ENCODE measurements at places on chromosomes 7 and 10. TPM values are rescaled to one million over a fixed set of nuclear protein-coding genes. Genes with fewer than 3 reads are reported as not detected.

- no peak overlapping the region for H3K4me3 ChIP-seq
- DNase-seq, result no peak
- no peaks in the 10 kb centered on the region for H3K36me3 ChIP-seq
- H3K4me1 ChIP-seq, result no peaks in the 10 kb centered on the region
- no peak overlapping the region for H3K27ac ChIP-seq
Observed at GRCh38 chr10:130854151-130854550, 457.4 kb downstream of the TCERG1L start.

GRCh38 chr10:92265687-92266258, 25.1 kb downstream of the CPEB3 start:
- no peak overlapping the region for H3K27ac ChIP-seq
- H3K27me3 ChIP-seq, result no peaks in the 10 kb centered on the region
- no peaks in the 10 kb centered on the region for H3K36me3 ChIP-seq
- H3K4me1 ChIP-seq, result no peaks in the 10 kb centered on the region
- no peak overlapping the region for H3K4me3 ChIP-seq

The PILRA gene
- total RNA-seq, result not detected

The SLC18A3 gene
- total RNA-seq, result not detected

DNA sequence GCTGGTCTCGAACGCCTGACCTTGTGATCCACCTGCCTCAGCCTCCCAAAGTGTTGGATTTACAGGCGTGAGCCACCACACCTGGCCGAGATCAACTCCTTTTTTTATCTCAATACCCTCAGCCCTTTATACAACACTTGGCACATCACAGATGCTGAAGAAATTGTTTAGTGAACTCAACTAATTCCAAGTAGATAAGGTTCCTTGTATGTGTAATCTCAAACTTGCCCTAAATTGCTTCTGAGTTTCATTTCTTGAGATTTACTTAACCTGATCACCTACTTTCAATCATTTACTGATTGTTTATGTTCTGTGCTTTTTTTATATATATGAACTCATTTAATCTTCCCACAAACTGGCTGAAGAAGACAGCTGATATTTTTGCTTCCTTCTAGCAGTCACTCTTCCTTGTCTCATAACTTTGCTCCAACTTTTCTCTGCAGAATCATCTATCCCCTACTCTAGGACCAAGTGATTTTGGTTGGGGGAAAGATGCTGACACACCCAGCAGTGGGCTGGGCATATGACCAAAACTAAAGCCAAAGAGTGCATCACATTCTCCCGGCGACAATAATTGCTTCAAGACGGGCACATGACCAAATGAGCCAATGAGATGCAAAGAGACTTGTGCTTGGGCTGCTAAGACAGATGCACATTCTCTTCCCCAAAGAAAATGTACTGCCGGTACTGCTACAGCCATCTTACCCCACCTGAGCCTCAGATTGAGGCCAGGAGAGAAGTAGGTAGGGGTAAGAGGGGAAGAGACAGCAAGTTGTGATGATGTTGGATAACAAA, 40.3 kb upstream of the ARID5B start:
- no peaks in the 10 kb centered on the region for H3K27me3 ChIP-seq
- H3K36me3 ChIP-seq, result no peaks in the 10 kb centered on the region
- no peak overlapping the region for H3K4me3 ChIP-seq
- DNase-seq, result no peak
- no peak overlapping the region for H3K27ac ChIP-seq

- no peak overlapping the region for H3K27ac ChIP-seq
- DNase-seq, result no peak
- peaks cover 49% of the 10 kb centered on the region for H3K27me3 ChIP-seq
- no peaks in the 10 kb centered on the region for H3K4me1 ChIP-seq
Observed at GRCh38 chr10:133091316-133091715, 3.6 kb downstream of the ADGRA1 start.

DNA sequence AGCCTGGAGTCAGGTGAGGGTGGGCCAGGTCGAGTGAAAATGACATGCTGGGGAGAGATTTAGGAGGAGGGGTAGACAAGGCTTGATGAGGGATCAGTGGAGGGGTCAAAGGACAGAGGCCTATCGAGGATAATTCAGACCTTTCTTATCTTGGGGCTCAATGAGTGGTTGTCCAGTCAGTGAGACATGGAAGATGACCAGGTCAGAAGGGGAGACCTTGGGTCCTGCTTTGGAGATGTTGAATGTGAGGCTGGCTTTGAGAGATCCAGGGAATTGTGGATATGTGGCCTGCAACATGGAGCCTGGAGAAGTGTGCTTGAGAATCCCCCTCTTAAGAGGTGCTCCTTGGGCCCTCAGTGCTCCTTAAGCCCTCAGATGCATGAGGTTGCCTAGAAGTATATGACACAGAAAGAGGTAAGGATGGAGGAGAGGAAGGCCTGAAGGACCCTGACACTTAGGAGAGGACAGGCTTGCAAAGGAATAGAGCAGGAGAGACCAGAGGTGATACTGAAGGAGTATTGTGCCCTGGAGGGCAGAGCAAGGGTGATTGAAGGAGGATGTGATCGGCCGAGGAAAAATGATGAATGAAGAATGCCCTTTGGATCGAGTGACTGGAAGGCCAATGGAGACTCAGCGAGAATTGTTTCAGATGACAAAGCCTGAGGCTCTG, 129.8 kb upstream of the GPR26 start:
- no peaks in the 10 kb centered on the region for H3K36me3 ChIP-seq
- no peak overlapping the region for H3K4me3 ChIP-seq
- DNase-seq, result no peak
- H3K4me1 ChIP-seq, result no peaks in the 10 kb centered on the region
- no peaks in the 10 kb centered on the region for H3K27me3 ChIP-seq

- no peak for DNase-seq
- peaks cover 16% of the 10 kb centered on the region for H3K27me3 ChIP-seq
- no peak overlapping the region for H3K4me3 ChIP-seq
Observed at GRCh38 chr10:29878492-29878891, 180.9 kb downstream of the JCAD start.

- DNase-seq, result no peak
- peaks cover 2% of the 10 kb centered on the region for H3K36me3 ChIP-seq
- H3K27me3 ChIP-seq, result no peaks in the 10 kb centered on the region
- H3K4me3 ChIP-seq, result no peak overlapping the region
- no peak overlapping the region for H3K27ac ChIP-seq
Observed at GRCh38 chr10:92913973-92914372, 65.7 kb downstream of the EXOC6 start.

- DNase-seq, result peak; percentile 70
- H3K27me3 ChIP-seq, result no peaks in the 10 kb centered on the region
- H3K4me1 ChIP-seq, result no peaks in the 10 kb centered on the region
- H3K36me3 ChIP-seq, result peaks cover 9% of the 10 kb centered on the region
Observed at GRCh38 chr10:73209705-73210104, 37.4 kb downstream of the DNAJC9 start.

DNA sequence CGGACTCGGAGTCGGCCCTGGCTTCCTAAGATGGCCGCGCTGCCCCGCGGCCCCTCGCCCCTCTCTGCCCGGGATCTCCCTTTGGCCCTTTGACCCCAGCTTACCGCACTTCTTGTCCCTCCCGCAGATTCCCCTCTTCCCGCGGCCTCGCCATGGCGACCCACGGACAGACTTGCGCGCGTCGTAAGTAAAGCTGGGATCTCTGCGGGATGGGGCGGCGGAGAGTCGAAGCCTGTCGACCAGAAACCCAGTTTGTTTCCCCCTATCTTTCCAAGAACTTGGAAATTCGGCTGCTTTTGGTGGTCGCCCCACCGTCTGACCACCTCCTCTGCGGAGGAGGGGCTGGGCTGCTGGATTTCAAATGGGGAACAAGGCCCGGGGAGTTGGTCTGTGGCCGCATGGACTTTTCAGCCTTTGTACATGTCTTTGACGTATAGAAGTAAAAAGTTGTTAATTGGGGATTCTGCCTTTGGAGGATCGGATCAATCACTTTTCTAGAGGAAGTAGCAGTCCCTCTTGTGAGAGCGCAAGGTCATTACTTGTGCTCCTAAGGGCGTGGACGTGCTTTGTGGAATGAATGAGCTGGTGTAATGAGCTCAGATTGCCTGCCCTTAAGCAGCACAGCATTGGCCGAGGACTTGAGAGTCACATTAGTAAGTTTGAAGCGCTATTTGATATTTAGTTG, 553 bp downstream of the VDAC2 start:
- H3K4me1 ChIP-seq, result peaks cover 12% of the 10 kb centered on the region
- H3K27ac ChIP-seq, result peak overlapping the region; percentile 100

DNA sequence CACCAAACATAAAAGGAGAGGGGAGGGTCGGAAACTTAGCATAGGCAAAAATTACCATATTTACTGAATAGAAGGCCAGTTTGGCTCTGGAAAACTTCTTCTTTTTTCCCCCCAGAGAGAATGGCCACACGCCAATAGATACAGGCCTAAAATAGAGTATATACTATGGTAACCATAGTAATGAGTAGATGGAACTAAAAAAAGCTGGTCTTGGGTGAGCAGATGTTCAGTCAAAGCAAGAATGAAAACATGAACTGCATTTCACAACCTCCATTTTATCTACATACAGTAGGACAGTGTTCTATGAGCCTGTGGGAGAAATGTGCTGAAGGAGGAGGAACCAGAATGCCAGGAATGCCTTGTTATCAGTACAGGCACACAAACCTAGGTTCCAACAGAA, 141.7 kb upstream of the SEMA3A start:
- H3K4me1 ChIP-seq, result 0 out of 2 replicates have a peak, but pooled peaks cover 1% of the 10 kb centered on the region
- H3K36me3 ChIP-seq, result no peaks in the 10 kb centered on the region
- H3K27ac ChIP-seq, result no peak overlapping the region
- H3K27me3 ChIP-seq, result no peaks in the 10 kb centered on the region
- no peak overlapping the region for H3K4me3 ChIP-seq

The ELMO1 gene
- not detected for total RNA-seq

The BAIAP2L1 gene
- 2.2 TPM for total RNA-seq

- no peaks in the 10 kb centered on the region for H3K27me3 ChIP-seq
- DNase-seq, result peak; percentile 35
- peaks cover 21% of the 10 kb centered on the region for H3K4me1 ChIP-seq
- H3K27ac ChIP-seq, result no peak overlapping the region
- H3K4me3 ChIP-seq, result no peak overlapping the region
Observed at GRCh38 chr7:143931739-143932138, 3.3 kb upstream of the OR2F2 start.

DNA sequence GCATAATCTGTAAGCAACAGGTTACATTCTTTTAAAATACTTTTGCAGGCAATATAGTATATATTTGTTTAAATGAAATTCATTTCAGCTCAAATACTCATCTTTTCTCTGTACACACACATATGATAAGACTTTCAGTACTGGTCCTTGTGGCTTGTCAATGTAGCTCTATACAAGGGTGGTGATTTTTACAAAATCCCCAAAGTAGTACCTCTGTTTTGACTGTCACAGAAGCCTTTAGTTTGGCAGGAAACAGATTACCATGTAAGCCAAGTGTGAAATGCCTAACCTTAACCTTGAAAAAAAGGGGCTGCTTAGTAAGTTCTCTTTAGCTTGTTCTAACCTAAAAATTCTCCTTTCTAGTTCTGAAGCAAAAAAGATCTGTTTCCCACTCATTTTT, 87.9 kb downstream of the KCND2 start:
- H3K36me3 ChIP-seq, result no peaks in the 10 kb centered on the region
- no peak for DNase-seq
- H3K27me3 ChIP-seq, result no peaks in the 10 kb centered on the region
- H3K4me3 ChIP-seq, result no peak overlapping the region

DNA sequence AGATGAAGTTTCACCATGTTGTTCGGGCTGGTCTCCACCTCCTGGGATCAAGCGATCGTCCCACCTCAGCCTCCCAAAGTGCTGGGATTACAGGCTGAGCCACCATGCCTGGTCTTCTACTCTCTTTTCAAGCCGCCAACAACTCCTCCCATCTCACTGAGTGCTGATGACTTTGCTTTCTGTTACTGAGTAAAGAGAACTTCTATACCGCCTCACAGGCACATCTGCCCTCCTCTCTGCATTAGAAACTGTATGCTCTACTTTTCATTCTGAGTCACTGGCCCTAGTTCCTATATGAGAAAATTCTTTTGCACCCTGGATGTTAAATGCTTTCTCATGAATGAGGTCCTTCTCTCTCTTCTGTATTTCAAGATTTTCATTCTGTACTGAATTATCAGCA, 2.2 kb upstream of the ZNF239 start:
- H3K36me3 ChIP-seq, result no peaks in the 10 kb centered on the region
- H3K27me3 ChIP-seq, result no peaks in the 10 kb centered on the region
- H3K4me3 ChIP-seq, result no peak overlapping the region
- DNase-seq, result no peak
- H3K27ac ChIP-seq, result no peak overlapping the region

The DGKI gene
- total RNA-seq, result 15.8 TPM

DNA sequence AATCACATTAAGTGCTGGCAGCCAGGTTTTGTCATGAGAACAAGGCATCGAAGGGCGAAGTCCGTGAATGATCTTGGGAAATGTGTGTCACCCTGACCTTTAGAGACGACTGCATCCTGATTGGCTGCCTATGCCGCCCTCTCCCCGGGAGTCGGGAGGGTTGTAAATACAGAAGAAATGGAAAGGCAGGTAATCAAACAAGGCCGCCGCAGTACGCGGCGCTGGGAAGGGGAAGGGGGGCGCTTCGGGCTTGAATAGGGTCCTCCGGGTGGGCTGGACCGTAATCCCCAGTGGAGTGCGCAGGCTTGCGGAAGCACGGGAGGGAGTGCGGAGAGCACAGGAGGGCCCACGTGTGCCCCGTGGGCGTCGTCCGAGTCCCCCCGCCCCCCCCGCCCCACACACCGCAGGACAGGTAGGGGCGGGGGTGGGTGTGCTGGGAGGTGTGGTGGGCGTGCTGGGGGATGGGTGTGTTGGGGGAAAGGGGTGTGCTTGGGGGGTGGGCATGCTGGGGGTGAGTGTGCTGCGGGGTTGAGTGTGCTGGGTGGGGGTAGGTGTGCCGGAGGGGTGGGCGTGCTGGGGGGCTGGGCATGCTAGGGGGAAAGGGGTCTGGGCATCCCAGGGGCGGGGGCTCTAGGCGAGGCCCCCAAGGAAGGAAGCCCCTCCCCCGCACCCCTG, 169.4 kb downstream of the ARHGAP12 start:
- no peaks in the 10 kb centered on the region for H3K36me3 ChIP-seq
- H3K4me3 ChIP-seq, result peak overlapping the region; percentile 90
- no peak for DNase-seq

The UNCX gene
- total RNA-seq, result not detected

- DNase-seq, result no peak
- no peaks in the 10 kb centered on the region for H3K4me1 ChIP-seq
- no peak overlapping the region for H3K27ac ChIP-seq
Observed at GRCh38 chr10:24006741-24007140, 202.2 kb upstream of the KIAA1217 start.

DNA sequence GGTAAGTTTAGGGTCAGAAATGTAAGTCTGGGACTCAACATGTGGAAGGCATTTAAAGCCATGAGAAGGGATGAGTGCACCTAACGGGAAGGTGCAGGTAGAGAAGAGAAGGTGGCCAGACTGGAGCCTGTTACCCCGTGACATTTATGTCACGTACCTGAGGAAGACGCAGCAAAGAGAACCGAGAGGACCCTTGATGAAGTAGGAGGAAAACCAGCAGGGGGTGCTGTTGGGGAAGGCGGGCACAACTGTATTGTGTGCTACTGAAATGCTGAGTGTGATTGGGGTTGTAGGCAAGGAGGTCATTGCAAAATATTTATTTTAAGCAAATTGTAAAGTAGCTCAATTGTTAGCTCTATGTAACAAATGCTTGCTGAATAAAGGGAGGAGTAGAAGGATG, 338.2 kb upstream of the PRKCQ start:
- H3K36me3 ChIP-seq, result no peaks in the 10 kb centered on the region
- no peak overlapping the region for H3K27ac ChIP-seq
- H3K4me3 ChIP-seq, result no peak overlapping the region
- DNase-seq, result no peak
- H3K4me1 ChIP-seq, result no peaks in the 10 kb centered on the region

- DNase-seq, result no peak
- H3K4me3 ChIP-seq, result no peak overlapping the region
- H3K4me1 ChIP-seq, result no peaks in the 10 kb centered on the region
- H3K27ac ChIP-seq, result no peak overlapping the region
Observed at GRCh38 chr7:42869131-42870020, 42.5 kb downstream of the C7orf25 start.
